ENCODE measurements at places on chromosomes 13 and 19.

- DNase-seq, result no peak
These were observed 78.9 kb upstream of the ZNF91 start for GRCh38 chr19:23474172-23474571.

DNA sequence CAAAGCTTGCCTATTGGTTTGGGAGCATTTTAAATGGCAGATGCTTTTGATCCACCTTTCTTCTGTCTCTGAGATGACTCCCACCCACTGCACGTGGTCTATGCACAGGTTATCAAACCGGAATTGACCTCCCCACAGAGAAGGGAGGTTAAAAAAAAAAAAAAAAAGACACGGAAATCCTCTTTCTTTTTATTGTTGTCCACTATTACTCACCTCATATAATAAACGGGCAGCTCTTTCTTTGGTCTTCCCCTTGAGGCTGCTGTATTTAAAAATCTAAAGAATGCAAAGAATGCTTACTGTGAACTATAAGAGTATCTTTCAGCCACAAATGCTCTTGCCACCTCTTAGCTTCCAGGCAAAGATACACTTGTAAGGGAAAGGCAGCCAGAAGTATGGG lies 329.7 kb downstream of the NDFIP2 start:
- no peak for DNase-seq

DNA sequence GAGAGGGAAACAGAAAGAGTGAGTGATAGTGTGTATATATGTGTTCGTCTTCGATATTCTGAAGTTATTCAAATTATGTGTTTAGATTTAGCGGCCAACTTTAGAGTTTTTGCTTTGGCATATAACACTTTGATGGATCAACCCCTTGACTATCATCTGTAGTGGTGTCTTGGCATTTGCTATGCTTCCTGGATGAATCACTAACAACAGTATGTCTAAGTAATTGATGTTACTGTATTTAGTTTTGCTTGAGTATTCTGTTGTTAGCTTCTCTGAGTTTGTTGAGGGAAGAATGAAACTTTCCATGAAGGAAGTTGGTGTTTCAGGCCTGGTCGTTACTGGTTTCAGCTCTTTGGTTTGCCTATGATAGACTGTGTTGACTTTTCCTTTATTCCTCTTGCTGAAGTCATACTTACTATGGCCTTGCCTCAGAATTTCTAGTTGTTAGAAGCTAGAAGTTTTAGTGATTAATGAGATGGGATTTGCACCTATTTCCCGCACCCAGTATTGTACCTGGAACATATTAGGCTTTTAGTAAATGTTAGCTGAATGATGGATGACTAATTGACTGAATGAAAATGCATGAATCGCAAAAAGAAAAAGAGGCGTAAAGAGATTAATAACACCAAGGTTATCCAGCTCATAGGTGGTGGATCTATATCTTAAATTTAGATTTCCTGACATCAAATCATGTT lies 20.7 kb downstream of the NDFIP2 start:
- DNase-seq, result no peak

GRCh38 chr19:1132552-1133383 lies 29.0 kb downstream of the GPX4 start:
- DNase-seq, result peak; percentile 20

DNA sequence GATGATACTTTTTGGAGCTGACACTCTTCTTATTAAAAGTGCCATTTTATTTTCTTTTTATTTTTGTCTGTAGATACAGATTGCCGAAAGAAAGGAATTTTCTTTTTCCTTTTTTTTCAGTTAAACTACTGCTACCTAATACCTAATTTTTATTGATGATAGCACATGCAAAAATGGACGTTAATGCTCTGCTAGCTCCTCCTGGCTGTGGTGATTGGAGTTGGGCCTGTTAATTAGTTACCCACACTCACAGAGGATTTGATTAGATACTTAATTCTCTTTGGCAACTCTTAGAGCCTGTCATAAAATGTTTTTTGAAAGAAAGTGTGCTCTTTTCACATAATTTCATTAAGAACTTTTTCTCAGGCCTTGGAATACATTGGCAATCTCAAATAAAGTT lies 366.8 kb downstream of the DCT start:
- DNase-seq, result no peak

All from CD4-positive, alpha-beta T cell treated with Interleukin-4 for 4 hours (primary cell).